Activated T-cell treated with anti-CD3 and anti-CD28 coated beads, Interleukin-2, amount 50 U/mL, for 48 hours (primary cell): ENCODE measurements at places on chromosomes 6 and 20.

DNA sequence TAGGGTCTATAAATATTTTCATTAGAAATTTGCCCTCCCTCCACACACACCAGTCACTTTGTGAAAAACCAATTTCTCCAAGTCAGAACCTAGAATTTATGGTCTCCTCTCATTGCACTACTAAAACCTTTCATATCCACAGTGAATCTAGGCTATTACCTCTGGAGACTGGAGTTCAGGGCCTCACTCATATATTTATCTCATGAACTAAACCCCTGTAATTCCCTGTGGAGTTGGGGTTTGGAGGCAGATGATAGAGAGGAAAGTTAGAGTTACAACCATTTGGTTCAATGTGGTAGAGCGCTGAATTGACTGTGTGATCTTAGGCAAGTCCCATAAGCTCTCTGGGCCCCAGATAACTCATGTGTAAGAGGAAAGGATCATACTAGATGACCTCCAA, 18.2 kb upstream of the CEP85L start:
- no peak for DNase-seq

DNA sequence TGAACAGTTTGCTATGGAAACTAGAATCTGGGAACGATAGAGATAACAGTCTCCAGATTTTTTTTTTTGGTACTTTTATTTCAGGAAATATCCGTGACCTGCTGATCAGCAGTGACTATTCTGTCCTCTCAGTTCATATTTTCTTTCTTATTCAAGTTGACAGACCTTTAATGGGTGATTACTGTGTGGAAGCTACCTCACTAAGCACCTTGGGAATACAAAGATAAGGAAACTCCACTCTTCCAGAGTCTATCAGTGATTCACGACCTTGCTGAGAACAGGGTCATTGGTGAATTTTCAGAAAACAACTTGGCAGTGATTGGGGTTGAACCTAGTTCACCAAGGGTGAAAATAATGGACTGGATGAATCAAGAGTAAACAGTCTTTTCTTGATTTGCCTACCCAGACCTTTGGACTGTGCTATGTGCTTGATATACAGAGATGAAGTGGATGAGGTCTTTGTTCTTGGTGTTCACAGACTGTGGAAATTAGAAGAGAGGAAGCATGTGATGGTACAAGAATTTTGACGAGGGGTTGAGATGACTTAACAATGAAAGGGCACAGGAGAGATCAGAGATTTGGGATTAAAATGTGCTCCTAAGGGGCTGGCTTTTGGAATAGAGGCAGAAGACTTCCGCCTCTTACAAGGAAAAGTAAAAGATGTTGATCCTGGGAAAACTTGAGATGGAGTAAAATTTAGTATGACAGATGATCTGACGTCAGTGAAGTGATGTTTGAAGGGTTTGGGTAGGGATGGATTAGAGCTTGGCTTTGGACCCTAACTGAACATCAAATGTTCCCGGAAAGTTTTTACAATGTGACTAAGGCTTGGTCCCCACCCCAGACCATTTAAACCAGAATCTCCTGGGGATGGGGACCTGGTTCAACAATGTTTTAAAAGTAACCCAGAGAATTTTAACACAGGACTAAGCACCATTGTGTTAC, 1.2 kb downstream of the KAT14 start:
- DNase-seq: no peak

DNA sequence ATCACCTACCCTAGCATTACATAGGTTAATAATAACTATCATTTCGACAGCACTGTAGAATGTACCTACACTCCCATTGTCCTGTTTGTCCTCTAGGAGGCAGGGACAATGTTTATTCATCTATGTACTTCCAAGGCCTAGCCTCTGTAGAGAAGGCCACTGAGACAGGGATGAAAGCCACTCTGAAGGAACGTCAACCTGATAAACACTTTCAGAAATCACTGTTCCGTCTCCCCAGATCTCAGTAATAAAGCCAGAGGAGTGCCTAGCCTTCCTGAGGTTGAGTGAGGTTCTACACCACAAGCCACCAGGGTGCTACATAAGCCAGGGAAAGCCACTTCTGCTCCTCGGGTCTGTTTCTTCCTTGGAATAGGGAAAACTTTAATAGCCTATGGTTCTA, 44.8 kb downstream of the POPDC3 start:
- no peak for DNase-seq

- DNase-seq: no peak
Observed at GRCh38 chr6:107626645-107627044, 136.7 kb downstream of the SOBP start.

DNA sequence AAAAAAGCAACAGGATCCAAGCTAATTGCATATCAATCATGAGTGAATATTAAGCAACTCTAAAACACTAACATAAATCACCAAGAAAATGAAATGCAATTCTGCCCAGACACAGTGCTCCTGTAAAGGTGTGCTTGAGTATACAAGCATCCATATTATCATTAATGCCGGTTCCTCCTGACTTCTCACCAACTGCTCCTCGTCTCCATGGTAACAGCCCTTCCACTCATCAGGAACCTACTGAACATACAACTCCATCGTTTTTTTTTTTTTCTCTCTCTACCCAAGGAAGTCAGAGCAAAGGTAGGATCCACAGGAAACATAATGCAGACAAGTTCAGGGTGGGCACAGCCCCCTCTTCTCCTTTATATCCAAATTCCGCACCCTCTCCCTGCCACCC, 12.4 kb downstream of the GABBR1 start:
- no peak for DNase-seq

DNA sequence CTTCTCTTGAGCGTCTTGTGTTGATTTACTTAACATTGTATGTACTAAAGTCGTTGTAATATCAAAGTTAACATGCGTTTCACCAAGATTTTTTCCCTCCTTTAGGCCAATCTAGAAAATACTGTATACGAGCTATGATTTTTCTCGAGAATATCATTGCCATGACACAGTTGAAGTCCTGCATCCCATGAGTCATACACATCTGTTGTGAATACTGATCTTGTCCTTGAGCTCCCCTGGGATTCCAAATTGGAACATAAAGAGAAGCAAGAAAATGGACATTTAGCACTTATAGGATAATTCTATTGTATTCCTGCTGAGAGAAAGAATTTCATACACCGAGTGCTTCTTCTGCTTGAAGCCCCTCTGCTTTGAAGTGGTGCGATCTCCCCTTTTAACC, 109.6 kb downstream of the SLC35B3 start:
- no peak for DNase-seq

GRCh38 chr6:111992851-111993250, 61.1 kb upstream of the CCN6 start:
- peak; percentile 70 for DNase-seq

DNA sequence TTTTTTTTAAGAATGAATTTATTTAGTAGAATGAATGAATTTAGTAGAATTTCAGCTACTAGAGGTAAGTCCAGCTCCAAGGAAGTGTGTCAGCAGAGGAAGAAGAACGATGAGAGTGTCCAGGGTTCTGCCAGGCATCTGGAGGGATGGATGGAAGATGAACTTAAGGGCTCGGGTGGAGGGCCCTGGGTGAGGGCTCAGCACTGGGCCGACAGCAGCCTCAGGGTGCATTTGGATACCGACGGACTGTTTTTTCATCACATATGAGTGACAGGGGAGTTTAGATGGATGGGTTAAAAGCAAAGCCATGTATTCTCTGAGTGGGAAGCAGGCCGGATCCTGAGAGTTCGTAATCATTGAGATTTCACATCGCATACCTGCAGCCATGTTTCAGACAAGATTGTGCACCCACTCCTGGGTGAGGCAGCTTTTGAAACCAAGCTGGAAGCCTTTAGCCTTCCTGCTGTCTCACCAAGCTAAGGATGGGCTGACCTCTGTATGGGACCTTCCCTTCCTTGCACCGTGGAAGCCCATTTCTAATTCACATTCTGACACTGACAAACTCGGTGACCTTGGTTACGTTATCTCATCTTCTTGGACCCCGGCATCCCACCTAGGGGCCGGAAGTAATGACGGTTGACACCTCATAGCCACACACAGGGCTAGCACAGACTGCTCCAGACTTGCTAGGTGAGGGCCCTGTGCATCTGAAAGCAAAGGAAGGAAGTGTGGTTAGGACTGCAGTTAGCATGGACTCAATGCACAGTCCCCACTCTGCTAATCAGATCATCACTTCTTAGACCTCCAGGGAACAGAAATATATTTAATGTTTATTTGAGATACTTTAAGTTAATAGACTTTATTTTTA, 228.5 kb downstream of the SLC24A3 start:
- DNase-seq: no peak

GRCh38 chr6:169976301-169977081, 225.1 kb downstream of the ERMARD start:
- no peak for DNase-seq

DNA sequence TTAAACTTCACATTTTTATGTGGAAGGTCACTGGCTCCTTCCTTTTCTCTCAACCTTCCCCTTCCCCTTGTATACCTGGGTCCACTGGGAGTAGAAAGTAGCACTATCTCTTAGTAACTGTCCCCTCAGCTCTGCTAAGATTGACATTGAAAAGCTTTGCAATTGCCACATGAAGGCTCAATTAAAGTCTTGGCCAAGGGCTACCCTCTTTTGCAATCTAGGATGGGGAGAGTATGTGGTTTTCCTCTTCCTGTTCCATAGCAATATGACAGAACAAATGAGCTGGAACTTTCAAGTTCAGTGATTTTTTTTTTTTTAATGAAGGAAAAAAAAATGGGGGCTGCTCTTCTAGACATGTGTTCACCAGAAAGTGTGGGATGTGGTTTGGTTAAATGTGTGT, 37.1 kb downstream of the PROKR2 start:
- DNase-seq: no peak
